CD4-positive, alpha-beta T cell treated with Interleukin-1 beta for 1 hour (primary cell): ENCODE measurements at places on chromosomes 3 and 15.
A peak's percentile ranks its signal among the peaks of the same experiment; 100 is the strongest.

GRCh38 chr3:151256749-151257148 is 21.6 kb downstream of the P2RY14 start:
- DNase-seq, result no peak

DNA sequence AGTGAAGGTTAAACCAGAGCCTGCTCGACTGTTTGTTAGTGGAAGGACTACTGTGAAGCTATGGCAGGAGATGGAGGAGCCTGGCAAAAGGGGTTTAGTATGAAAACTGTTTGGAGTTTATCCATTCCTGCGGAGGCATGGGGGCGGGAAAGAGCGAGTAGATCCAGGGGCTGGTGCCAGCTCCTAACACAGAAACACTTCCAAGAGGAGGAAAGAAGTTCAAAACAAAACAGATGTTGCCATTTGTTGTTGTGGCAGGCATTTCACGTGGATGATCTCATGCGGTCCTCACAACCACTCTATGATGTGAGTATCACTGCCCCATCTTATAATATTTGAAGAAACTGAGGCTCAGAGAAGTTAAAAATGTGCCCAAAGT is 30.7 kb upstream of the KY start:
- no peak for DNase-seq

- DNase-seq, result peak; percentile 51
These were observed 533 bp upstream of the SMAD3 start for GRCh38 chr15:67064607-67065530.

DNA sequence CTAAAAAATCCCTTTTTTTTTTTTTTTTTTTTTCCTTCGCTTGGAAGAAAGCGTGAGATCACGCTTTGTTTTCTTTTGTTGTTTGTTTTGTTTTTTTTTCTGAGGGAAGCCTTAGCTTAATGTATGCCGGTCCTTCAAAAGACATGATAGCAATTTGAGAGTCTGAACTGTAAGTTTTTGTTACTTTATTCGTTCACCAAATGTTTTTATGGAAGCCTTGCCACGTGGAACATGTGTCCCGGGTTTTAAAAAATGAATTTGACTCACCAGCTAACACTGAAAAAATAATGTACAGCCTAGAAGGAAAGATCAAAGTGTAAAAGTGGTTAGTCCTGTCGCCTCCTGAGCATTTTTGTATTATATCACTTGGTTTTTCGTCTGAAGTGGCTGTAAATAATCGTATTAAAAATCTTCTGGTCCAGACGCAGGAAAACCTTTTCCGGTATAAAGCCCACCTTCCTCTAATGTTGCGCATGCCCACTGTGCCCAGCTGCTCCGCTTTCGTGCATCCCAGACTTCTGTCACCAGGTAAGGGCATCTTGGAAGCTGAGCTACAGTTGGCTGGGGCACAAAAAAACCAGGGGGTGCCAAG is 795 bp upstream of the MYNN start:
- DNase-seq, result peak; percentile 76

- no peak for DNase-seq
These were observed 2.6 kb upstream of the CHST13 start for GRCh38 chr3:126521122-126521891.

GRCh38 chr3:43028001-43028400 is 48.9 kb downstream of the GASK1A start:
- DNase-seq, result no peak

DNA sequence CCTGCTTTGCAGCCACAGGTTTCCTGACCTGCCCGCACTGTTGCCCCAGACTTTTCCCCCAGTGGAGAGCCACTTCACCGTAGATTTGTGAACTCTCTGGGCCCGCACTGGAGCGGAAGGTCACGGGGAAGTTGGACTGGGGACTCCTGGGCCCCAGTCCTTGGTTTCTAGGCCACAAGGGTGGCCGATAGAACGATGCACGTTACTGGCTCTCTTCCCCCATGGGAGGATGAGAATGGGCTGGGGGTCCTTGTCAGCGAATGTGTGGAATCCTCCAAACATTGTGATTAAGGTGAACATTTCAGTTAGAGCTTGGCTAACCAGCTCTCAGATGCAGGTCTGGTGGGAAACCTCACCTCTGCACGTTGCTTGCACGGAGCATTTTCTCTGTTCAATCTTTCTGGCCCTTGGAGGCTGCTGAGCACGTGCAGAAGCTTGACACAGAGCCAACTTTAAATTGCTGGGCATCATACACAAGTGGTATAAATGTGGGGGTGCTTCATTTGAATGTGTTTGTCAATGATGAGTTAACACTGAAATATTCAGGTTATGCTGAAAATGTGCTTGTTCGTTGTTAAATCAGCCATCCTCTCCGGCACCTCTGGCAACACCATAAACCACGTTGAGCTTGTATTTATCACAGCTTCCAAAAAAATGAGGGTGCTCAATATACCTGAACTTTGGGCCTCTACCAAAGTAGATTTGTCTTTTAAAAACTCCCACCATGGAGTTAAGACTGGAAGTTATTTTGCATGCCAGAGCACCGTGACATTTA is 976 bp downstream of the DIS3L start:
- DNase-seq, result peak; percentile 11

GRCh38 chr3:113867506-113867905 is 28.9 kb downstream of the GRAMD1C start:
- DNase-seq, result no peak

DNA sequence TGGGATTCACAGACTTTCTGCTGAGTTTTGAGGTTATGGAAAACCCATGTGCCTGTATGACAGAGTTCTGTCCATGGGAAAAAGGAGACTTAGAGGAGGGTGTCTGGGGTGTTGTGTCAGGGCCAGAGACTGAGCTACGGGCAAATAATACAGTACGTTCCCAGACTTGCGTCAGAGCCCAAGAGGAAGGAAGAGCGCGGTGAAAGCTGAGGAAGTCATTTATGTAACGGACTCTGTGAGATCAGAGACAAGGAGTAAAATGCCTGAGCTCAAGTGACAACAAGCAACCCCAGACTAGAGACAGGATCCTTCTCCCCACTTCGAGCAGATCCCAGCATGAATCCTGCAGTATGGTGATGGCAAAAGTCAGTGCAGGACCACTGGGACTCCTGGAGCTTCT is 368.6 kb upstream of the MCTP2 start:
- peak; percentile 2 for DNase-seq

GRCh38 chr3:44013967-44014366 is 227.7 kb upstream of the TOPAZ1 start:
- no peak for DNase-seq

GRCh38 chr3:197302696-197303341 is 4.4 kb upstream of the DLG1 start:
- DNase-seq, result peak; percentile 12

- DNase-seq, result no peak
These were observed 26.0 kb downstream of the TMEM158 start for GRCh38 chr3:45199837-45200648.

GRCh38 chr15:63381301-63382204 is at the start of gene CA12:
Gene CA12, minus strand, starts transcription at chr15:63381846. Its CDS starts 126 bp downstream, at chr15:63381720.
- DNase-seq, result no peak

DNA sequence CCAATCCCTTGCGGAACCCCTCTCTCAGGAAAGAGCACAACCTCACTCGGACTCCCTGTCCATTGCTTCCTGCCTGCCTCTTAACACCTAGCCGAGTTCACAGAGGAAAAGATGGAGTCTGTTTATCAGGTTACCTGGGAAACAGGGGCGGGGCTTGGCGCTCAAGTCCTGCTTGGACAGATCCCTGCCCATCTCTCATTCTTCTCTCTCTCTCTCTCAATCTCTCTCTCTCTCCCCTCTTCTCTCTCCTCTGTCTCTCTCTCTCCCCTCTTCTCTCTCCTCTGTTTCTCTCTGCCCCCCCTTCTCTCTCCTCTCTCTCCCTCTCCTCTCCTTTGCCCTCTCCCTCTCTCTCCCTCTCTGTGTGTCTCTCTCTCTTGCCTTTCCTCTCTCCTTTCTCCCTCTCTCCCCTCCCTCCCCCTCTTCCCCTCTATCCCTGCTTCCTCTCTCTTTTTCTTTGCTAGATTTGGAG is at the start of gene EFHB:
Gene EFHB, minus strand, starts transcription at position 120 of the 469 bp plus-strand sequence. CDS start 199 bp downstream, outside the sequence.
- no peak for DNase-seq

- no peak for DNase-seq
These were observed 874 bp downstream of the INO80 start for GRCh38 chr15:41115161-41115651.

DNA sequence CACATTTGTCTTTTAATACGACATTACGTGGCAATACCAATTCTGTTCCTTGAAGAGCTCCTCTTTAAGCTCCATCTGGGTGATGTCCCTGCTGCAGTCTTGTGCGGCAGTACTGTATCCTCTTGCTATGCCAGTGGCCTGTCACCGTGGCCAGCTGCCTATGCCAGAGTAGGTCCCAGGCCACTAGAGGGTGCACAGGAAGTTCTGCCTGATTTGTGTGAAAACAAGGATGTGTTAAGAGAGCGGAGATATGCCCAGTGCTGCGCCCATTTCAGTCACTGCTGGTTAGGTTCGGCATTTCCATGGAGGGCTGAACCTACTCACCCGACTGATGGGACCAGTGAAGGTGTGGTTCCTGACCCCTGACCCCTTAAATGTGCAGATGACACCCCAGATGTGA is 25.2 kb downstream of the NIPA1 start:
- peak; percentile 13 for DNase-seq

DNA sequence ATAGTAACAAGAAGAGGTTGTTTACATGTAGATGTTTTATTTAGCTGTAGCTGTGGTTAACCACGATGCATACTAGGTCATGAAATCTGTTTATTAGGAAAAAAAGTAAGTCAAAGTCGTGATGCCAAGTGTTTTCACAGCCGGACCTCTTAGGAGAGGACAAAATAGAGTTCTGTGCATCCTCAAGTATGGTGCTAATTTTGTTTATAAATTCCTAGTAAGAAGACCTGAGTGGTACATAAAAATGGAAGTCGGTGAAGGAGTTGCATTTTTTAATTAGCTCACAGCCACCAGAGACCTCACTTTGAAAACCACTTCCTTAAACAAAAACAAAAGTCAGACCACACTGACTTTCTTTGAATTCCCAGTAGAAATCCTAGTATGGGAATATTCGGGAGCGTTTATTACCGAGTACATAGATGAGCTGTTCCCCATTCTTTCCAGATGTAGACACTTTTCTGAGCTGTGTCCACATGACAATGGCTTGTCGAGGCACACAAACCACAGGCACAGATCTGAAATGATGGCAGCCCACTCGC is 143.6 kb upstream of the UBE2E1 start:
- no peak for DNase-seq

DNA sequence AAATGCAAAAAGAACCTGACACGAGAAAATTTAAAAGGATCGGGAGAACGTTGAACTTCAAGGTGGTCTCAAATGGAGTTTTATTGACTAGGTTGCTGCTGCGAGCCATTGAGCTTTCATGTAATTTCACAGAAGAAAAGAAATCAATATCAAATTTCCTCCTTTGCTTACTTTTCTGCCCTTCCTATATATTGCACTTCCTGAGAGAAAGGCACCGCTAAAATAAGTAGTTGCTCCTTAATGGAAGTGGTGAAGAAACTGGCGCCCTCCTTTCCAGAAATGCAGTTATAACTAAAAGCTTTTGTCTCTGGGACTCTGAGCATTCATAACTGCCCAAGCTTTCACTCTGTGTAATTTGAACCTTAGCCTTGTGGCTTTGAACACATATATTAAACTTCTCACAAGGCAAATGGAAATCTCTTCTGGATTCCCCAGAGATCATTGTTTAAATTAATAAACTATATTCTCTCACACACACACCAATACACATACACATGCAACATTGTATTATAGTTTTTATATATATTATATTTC is 13.4 kb downstream of the EID1 start:
- no peak for DNase-seq

- DNase-seq, result no peak
These were observed 13.5 kb upstream of the ZFYVE19 start for GRCh38 chr15:40793216-40793989.

DNA sequence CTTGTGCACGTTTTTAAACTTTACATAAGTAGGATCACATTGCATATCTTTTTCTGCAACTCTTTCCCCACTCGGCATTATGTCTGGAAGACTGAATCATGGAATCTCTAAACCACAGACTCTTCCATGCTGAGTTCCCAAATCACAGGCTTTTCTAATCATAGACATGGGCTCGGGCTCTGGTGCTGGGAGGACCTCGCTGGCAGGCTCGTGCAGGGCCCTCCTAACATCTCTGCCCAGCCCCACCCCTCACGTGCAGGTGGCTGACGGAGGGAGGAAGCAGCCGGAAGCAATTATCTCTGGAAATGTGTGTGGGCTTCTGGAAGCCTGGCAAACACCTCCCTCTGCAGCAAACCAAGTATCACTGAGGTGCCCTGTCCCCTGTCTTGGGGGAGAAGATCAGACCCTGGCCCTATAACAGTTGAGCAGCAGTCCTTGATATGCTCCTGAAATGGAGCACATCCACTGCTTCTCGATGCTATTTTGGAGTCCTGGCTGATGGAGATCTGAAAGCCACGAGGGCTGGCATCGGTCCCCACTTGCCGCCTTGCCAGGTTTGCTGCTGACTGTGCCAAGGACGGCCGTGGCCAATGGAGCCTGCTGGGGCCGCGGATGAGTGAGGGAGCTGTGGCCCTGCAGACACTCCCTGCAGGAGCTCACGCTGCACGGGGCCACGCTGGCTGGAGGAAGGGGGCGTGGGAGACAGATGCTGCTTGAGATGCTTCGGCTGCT is 4.4 kb upstream of the IQSEC1 start:
- DNase-seq, result no peak

- DNase-seq, result no peak
These were observed 37.7 kb downstream of the PDIA5 start for GRCh38 chr3:123104550-123104949.

GRCh38 chr15:58396181-58396580 is 35.6 kb upstream of the LIPC start:
- no peak for DNase-seq

DNA sequence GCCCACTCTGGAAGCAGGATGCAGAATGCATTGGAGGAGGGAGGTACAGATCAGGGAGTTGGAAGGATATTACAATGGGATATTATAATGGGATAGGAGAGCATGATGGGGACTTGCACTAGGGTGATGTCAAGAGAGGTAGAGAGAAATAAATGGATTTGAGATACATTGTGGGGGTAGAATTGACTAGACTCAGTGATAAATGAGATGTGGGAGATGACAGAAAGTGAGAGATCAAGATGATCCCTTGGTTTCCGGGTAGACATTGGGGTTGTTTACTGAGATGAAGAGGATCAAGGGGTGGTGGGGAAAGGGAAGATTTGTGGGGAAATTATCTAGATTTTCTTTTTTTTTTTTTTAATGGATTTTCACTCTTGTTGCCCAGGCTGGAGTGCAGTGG is 42.7 kb downstream of the BFSP2 start:
- DNase-seq, result no peak

- DNase-seq, result no peak
These were observed 151.8 kb downstream of the SYNPR start for GRCh38 chr3:63429905-63430304.
